HCT116 (cell line): ENCODE measurements at places on chromosomes 11 and 22. TPM values are rescaled to one million over a fixed set of nuclear protein-coding genes. Genes with fewer than 3 reads are reported as not detected.

DNA sequence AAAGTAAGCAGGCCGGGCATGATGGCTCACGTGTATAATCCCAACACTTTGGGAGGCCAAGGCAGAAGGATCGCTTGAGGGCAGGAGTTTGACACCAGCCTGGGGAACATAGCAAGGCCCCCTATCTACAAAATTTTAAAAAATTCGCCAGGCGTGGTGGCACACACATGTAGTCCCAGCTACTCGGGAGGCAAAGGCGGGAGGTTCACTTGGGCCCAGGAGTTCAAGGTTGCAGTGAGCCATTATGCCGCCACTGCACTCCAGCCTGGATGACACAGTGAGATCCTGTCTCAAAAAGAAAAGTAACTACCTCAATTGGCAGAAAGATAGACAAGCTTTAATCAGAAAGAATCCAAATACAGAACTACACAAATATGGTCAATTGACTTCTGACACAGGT is 31.0 kb downstream of the CADM1 start:
- DNase-seq = no peak

GRCh38 chr11:103887001-103887658 is 149.3 kb upstream of the DDI1 start:
- DNase-seq = no peak

The SESN3 gene
- total RNA-seq = 4.2 TPM

The SPATA19 gene
- not detected for total RNA-seq

GRCh38 chr11:102610200-102610599 is 14.9 kb downstream of the MMP20 start:
- no peak for DNase-seq

DNA sequence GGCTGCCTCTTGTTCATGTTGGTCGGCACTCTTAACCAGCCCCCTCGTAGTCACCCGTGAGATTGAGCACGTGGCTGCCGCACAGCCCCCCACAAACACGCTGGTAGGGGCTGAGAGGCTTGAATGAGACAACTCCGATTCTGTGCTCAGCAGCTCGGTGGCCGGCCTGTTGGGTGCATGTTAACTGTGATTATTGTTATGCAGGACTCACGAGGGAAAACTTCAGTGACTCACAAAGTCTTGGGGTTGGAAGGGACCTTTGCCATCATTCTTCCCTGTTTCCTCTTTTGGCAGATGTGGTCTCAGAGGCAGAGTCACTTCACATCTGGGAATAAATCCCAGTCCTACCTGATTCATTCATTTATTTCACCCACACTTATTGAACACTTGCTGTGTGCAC is 75.2 kb downstream of the ADAMTS15 start:
- no peak for DNase-seq

DNA sequence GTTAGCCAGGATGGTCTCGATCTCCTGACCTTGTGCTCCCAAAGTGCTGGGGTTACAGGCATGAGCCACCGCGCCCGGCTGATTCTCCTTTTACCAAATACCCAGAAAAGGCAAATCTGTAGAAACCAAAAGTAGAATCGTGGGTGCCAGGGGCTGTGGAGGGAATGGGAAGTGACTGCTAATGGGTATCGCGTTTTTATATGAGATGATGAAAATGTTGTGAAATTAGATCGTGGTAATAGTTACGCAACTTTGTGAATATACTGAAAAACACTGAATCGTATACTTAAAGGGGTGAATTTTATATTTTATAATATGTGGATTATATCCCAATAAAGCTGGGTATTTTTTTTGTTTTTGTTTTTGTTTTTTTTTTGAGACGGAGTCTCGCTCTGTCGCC is 48.2 kb upstream of the CREB3L1 start:
- no peak for DNase-seq

The FXYD6 gene
- 2.5 TPM for total RNA-seq
